Small intestine (tissue), 16 donors: ENCODE measurements at places on chromosomes 1 and 21.

GRCh38 chr1:167409183-167409582 lies 109.1 kb downstream of the CD247 start:
- peak; percentile 7 for DNase-seq

GRCh38 chr1:228211531-228212414 lies 3.9 kb downstream of the OBSCN start:
- DNase-seq: no peak

DNA sequence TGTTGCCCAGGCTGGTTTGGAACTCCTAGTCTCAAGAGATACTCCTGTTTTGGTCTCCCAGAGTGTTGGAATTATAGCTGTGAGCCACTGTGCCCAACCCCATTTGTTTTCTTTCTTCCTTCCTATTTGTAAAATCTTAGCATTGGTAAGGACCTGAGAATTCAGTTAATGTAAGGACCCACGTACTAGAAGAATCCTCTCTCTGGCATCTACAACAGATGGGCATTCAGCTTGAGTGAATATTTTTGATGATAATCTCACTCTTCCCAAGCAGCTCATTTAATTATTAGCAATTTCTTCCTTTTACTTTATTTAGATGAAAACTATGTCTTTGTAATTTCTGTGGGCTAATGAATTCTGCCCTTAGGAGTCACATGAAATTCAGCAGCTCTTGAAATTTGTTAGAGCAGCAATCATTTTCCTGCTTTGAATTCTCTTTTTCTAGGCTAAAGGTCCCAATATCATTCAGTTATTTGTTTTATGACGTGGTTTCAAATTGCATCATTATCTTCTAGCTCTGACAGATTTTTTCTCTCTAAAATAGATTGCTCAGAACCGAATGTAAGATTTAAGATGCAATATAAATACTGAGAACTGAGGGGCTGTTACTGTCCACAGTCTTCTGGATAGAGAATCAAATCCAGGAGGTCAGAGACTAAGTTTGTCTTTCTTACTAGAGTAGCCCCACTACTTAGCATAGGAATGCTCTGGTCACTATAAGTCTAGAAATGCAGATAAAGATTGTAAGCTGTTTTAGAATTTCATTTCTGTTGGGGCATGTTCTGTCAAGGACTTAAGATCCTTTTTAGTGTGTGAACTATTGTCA lies 59.4 kb downstream of the EPB41 start:
- no peak for DNase-seq

DNA sequence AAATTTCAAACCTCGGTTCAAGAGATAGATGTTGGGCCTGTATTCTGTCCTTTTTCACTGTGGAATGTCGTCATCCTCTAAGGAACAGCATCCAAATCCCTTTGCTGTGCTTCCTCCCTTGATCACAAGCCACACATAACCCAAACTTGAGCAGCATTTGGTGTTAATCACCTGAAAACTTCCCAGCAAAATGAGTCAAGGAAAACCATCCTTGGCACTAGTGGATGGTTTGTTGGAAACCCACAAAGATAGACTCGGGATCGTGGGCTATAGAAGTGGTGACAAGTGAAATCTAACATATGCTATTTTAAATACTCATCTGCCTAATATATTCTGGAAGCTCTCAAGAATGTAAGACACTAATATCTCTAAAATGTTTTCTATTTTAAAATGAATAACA lies 459.1 kb downstream of the SETD4 start:
- no peak for DNase-seq

DNA sequence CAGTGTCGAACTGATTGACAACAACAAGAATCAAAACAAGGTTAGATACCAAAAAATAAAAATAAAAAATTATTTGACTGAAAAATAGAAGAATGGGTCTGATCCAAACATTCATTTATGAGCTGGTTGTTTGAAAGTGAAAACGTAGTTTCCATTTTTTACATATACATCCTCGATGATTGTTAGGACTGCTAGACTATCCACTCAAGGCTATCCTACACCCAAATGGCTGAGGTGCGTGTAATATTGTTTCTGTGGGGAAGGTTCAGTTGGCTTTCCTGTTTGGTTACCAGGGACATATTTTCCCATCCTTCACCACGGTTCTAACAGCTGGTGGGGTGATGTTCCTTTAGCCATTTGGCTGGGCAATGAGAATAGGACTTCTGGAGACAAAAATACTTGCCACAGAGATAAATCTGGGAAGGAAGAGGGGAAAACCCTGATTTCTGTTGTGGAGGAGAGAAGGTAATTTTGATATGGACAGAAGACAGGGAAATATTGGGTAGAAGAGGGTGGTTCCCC lies 66.3 kb downstream of the MAP3K7CL start:
- no peak for DNase-seq

- DNase-seq: no peak
Measured at GRCh38 chr1:242877229-242877628, 352.7 kb upstream of the PLD5 start.

GRCh38 chr1:213376862-213377372 lies 325.9 kb downstream of the RPS6KC1 start:
- DNase-seq: no peak

DNA sequence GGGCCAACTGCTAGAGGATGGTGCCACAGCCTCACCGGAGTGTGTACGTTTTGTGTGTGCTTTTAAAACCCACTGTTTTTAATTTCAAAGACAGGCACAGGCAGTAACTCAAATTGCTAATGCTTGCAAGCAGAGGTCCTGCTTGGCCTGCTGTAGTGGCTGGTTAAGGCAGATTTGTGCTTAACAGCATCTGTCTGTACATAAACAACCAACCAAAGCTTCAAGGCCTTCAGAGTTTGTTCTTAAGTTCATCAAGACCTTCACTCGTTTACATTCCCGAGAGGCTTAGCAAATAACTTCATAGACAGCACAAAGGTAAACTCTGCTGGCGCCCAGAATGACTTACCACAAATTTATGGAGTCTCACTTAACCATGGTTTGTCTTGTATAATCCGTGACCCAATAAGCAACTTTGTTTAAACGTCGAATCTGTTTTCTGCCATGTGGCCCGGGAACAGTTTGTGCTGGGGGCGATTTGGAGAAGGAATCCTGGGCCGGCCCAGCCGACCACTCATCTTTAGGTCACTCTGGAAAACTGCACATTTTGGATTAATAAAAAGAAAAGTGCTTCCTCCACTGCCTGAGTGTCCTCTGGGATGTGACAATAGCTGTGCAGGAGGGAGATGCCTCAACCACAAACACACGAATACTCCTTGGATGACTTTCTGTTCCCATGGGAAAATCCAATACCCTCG lies 58.1 kb downstream of the CAPZB start:
- no peak for DNase-seq

DNA sequence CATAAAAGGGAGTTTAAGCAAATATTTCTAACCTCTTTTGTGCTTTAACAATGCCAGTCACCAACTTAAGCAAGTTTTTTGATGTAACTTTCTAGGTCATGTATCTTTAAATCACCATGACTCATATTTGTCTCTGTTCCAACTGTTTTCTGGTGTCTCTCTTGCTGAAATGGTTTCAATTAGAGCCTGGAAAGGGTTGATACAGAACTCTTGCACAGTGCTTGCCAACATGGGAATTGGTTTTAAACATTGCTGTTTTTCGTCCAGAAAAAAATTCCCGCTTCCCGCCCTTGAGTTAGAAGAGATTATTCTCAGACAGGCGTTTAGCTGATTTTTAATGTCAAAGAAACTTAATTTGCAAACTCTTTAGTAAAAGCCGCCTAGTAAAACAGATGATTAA lies 46.4 kb upstream of the SLC22A15 start:
- DNase-seq: no peak

GRCh38 chr1:113007706-113008364 lies 51.8 kb upstream of the SLC16A1 start:
- no peak for DNase-seq
